ENCODE measurements at places on chromosomes 11 and 22.

- no peak for DNase-seq
Measured at GRCh38 chr11:37533087-37533486, 935.1 kb upstream of the RAG2 start.

GRCh38 chr22:44884968-44885805 is 124.6 kb downstream of the PHF21B start:
- no peak for DNase-seq

DNA sequence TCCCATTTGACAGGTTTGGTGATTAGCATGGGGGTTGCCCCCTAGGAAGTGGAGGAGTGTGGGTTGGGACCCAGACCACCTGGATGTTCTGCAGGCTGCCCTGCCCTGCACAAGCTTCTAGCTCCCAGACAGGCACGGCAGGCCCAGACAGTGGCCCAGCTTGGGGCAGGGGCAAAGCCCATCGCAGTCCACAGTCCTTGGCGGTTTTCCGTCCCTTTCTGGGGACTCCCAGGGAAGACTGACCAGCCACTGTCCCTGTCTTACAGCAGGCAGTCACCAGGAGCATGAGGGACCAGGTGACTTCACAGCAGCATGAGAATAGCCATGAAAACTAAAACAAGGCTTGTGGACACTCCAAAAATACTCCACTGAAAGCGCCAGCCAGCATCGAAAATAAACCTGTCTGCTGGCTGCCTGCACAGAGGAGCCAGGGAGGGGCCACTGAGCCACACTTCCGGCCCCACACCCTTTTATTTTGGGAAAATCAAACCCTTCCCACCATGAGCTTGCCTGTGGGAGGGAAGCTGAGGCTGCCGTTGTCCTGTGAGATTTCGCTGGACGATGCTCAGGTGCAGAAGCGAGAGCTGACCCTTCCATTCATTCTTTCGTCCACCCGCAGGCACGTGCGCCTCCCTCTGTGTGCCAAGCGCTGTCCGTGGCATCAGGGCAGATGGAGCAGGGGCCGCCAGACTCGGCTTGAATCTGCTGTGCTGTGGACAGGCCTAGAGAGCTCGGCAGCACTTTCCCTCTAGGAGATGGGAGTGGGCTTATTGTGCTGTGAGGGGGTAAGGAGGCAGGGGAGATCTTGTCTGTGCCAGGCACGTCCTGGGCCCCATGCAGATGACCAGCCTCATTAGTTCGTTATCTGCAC is 28.0 kb downstream of the FADD start:
- DNase-seq, result no peak

- no peak for DNase-seq
Measured at GRCh38 chr22:42747701-42748513, 27.2 kb upstream of the A4GALT start.

GRCh38 chr11:123298488-123299447 is 103.7 kb upstream of the CLMP start:
- DNase-seq, result no peak

DNA sequence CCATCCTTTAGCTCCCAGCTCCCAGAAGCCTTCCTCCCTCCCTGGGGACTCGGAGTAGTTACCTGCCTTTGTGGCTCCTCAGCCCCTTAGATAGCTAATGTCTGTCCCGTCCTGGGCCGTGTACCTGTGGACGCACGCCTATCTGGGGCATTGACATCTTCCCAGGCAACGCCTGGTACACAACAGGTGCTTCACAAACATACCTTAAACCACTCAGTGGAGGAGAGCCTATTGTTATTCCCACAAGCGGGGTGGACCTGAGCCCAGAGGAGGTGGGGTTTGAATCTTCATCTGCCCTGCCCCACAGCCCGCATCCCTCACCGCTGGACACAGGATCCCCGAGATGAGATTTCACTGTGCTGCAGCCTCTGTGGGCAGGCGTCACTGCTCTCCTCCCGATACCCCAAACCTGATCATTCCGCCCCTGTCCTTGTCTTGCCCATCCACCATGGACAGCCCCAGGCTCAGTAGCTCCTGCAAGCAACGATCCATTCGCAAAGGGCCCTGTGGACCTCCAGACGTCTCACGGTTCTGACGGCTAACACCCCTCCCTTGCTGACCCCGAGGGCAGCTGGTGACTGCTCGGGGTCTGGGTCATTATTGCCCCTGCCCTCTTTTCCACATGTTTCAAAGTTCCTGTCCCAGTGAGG is 73.8 kb upstream of the SHISAL1 start:
- no peak for DNase-seq

- DNase-seq, result no peak
Measured at GRCh38 chr22:22479999-22480532, 28.5 kb downstream of the ZNF280B start.

GRCh38 chr22:23031381-23031780 is 38.9 kb upstream of the GNAZ start:
- DNase-seq, result no peak

Measured in stimulated activated CD8-positive, alpha-beta memory T cell treated with anti-CD3 and anti-CD28 coated beads, Interleukin-4, amount 100 ng/mL, for 4 hours (primary cell).